ENCODE measurements at places on chromosomes 4 and X.

DNA sequence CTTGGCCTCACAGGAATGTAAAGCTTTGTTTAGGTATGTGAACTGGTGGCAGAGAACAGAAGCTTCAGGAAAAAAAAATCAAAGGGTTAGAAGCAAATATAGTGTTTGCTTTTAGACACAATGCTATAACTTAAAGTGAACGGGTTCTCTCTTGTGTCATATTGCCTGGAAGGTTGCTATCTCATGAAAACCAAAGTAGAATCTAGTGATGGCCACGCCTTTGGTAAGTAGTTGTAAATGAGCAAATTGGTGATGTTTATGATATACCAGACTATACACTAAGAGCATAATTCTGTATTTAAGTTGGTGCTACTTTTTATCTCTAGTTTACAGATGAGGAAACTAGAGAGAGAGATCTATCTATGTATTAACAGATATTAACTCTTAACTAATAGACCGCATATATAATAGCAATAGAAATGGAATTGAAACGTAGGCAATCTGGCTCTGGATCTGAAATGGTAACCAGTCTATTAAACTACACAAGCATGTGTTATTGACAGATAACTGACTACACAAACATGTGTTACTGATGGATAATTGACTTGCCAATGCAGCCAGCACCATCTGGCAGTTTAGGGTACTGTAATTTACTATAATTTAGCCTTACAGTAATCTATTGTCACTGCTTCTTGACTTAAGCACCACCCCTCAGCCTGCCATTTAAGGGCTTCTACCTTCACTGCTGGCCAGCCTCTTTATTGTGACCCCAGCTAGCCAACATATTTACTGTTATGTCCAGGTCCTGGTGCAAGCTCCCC, 40.8 kb downstream of the HCCS start:
- DNase-seq: no peak

DNA sequence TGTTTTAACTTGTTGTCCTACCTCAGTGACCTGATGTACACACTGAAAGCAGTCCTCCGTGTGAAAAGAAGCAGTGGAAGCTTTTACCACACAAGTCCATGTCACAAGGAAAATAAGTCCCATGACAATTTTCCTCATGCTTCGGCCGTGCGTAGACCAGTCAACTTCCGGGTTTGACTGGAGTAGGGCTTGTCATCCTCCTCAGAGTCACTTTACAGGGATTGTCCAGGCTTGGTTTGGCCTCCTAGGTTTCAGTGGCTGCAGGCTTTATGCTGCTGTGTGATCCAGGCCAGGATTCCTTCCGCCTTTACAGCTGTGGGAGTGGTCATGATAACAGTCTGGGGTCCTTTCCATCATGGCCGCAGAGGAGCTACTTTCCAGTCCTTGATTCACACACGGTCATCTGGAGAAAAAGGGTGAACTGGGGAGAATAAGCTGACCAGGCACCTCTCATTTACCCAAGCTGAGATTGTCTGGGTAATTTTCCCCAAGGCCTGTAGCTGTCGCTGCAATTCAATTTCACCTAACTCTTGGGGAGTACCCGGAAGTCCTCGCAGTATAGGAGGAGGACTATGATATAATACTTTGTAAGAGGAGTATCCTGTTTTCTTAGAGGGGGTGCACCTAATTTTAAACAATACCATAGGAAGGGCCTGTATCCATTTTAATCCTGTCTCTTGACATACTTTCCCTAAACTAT, 206.1 kb upstream of the KLF8 start:
- no peak for DNase-seq

- no peak for DNase-seq
Observed at GRCh38 chr4:143575331-143575730, 61.8 kb downstream of the SMARCA5 start.

- peak; percentile 51 for DNase-seq
Observed at GRCh38 chr4:110628663-110629213, 5.9 kb upstream of the PITX2 start.

DNA sequence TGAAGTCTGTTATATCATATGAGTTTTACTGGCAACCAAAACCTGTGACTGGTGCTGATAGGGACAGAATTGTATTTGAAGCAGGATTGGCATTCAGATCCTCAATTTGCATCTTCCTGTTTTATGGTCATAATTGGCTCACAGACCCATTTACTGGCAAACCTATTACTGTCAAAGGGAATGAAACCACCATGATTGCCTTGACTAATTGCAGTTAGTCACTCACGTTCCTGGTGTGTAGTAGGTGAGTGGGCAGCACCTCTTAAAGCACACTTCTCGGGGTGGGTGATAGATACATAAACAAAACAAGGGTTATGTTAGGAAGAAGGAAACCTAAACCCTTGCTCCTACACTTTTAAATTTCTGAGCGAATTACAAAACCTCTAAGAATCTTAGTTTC, 81.0 kb downstream of the PPEF2 start:
- no peak for DNase-seq

GRCh38 chr4:137310593-137311490, 221.5 kb downstream of the PCDH18 start:
- no peak for DNase-seq

Measured in aorta (tissue), 5 donors.